ENCODE measurements at places on chromosomes 13 and 19.
A peak's percentile ranks its signal among the peaks of the same experiment; 100 is the strongest.

DNA sequence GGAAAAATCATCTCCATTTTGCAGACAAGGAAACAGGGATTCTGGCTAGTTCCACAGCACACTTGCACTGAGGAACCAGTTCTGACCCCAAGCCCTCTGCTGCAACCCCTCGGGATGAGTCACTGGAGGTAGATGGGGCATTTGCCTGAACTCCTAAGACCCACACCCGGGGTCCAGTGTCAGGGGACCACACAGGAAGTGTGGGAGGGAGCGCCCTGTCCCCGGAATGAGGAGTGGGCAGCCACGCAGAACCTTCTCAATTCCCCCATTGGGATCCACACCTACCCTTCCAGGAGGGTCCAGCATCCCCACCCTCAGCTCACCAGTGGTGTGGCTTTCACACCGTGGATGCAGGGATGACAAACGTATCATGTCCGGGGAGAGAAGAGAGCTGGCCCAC, 62.7 kb downstream of the TSHZ3 start:
- no peak for DNase-seq

DNA sequence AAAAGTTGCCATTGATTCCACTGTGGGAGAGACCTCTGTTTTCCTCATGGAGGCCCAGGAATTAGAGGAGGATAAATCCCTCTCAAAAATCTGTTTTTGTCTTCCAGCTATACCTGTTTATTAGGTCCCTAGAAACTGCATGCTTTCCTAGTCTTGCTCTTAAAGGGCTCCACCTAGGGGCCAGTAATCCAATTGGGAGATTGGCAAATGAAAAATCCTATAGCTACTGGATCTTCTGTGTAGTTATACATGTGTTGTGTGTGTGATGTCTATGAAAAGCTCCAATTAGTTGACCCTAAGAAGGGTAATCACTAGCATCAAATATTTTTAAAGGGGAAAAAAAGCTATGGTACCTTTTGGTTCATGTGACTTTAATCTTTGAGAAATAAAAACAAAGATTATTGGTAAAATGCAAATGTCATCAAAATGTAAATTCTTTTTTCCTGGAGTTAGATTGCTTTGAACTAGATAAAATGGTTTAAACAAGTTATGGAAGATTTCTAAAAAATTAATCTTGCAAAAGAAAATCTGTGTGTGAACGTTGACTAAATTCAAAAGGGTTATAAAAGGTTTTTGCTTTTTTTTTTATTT, 63.4 kb upstream of the C1QTNF9B start:
- no peak for DNase-seq

GRCh38 chr19:13153569-13154240, 3.5 kb downstream of the IER2 start:
- peak; percentile 34 for DNase-seq

DNA sequence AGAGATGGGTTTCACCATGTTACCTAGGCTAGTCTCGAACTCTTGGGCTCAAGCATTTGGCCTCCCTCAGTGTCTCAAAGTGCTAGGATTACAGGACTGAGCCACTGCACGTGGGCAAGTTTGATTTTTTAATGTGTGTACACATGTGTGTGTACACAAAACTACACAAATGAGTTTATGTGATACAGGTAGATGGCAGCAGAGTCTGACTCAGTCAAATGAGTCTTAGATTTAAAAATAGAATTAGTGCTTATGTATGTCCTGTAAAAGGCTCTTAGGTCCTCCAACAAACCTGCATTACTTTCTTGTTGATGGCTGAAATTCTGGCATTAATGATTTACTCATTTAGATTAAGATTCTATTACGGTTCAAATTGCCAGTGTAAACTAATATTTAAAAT, 293.7 kb downstream of the PCDH17 start:
- DNase-seq, result no peak

DNA sequence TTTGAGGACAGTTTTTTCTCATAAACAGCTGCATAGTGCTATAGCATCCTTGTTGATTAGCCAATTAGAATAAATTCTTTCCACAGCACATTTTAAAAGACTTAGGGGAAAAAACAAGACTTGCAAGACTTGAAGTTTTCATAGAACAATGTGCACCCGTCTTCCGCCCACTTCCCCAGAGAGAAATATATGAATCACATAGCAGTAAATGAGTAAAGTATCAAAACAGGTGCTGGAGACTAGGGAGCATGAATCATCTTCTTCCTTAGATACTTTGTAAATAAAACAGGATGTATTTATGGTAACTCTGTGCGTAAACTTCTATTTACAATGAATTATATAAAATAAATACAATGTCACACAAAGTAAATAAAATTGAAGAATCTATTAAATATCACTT, 75.1 kb downstream of the COL4A2 start:
- no peak for DNase-seq

DNA sequence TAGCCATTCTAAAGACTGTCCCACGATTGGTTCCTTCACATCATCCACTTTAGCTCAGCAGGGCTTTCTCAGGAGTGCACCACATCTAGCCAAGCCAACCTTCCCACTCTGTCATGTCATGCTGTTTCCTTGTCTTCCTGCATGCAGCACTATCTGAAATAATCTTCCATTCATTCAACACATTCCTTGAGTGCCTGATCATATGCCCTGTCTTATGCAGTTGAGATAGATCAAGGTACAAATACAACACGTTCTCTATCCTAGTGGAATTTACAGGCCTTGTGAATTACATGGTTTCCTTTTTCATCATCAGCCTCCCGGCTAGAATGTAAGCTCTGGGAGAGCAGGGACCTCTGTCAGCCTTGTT, 6.8 kb upstream of the MRPS31 start:
- no peak for DNase-seq

DNA sequence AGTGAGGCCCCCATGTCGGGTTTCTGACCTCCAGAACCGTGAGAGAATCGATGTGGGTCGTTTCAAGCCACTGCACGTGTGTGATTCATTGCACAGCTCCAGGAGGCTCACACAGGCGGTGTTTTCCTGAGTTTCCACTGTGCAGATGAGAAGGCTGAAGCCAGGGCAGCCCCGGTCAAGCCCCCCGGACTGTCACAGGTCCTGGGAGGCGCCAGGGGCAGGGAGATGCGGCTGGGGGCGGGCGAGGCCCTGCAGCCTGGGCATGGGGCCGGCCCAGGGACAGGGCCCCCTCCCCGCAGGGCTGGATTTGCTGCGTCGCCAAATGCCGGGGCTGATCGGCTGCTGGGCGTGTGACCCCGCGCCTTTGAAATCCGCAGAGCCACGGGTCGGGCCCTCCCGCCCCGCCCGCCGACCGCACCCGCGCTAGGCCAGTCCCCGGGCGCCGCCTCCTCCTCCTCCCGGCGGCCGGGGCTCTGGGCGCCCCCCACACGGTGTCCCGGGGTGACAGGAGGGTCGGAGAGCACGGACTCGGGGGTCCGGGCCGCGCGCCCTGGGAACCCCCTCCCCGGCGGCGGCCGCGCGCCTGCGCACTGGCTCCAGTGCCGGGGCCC, 9.9 kb upstream of the MKNK2 start:
- DNase-seq, result no peak

DNA sequence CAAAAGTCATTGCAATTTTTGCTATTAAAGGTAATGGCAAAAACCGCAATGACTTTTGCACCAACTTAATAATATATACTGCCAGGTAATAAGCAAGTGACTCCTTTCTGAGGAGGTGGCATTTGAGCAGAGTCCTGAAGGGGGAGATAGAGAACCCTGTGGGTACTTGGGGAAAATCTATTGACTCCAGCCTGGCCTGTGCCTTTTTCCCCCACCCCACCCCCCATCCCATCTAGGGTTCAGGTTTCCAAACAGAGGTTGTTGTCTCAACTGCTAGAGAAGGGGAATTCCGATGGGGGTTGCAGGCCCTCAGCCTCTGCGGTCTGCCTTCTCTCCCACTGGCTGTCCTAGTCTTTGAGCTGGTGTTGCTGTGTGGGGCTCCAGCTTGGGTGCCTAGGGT, 11.5 kb downstream of the S1PR2 start:
- DNase-seq, result no peak

GRCh38 chr13:84683448-84683847, 801.2 kb upstream of the SLITRK1 start:
- DNase-seq, result no peak

GRCh38 chr19:31597616-31598015, 248.4 kb upstream of the TSHZ3 start:
- DNase-seq, result no peak

GRCh38 chr13:110001670-110002275, 215.4 kb upstream of the IRS2 start:
- no peak for DNase-seq

DNA sequence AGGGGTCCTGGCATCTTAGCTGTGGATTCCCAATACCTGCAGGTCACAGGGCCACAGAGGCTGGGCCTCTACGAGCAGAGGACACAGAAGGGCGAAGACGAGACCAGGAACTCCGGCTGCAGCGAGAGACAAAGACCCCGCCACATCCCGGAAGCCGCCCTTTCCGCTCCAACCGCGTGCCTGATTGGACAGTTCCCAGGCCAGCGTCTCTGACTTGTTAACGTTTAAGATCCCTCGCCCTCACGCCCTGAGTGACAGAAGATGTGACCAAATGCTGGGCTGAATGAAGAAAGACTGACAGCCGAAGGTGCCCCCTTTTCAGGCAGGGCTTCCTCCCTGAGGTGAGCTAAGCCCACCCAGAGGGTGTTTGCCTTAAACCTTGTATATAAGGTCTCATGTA, at the start of gene ZNF98:
TSS of gene ZNF98 (minus strand) at position 136 of the 400 bp plus-strand sequence. CDS start at position 14, 122 bp downstream.
- no peak for DNase-seq

- no peak for DNase-seq
These were observed 104.5 kb downstream of the UGGT2 start for GRCh38 chr13:95948656-95949055.

GRCh38 chr13:99257291-99257690, 888 bp downstream of the GPR18 start:
- no peak for DNase-seq

DNA sequence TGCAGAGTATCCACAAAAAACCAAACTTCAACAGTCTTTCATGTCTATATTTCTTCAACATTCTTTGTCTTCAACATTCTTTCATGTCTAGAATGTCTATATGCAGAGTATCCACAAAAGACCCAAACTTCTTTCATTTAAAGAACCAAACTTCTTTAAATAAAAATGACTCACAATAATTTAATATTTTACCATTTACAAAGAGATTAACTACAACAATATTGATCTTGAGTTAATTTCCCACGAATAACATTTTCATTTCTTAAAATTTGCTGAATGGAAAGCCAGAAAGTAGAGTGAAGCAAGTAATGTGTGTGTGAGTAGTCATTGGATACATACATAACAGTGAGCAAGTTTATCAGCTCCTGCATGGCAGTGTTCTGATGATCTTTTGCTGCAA, 1069.7 kb downstream of the EFNB2 start:
- no peak for DNase-seq

- DNase-seq, result no peak
These were observed 93.2 kb upstream of the C1QTNF9B start for GRCh38 chr13:23990455-23990854.

DNA sequence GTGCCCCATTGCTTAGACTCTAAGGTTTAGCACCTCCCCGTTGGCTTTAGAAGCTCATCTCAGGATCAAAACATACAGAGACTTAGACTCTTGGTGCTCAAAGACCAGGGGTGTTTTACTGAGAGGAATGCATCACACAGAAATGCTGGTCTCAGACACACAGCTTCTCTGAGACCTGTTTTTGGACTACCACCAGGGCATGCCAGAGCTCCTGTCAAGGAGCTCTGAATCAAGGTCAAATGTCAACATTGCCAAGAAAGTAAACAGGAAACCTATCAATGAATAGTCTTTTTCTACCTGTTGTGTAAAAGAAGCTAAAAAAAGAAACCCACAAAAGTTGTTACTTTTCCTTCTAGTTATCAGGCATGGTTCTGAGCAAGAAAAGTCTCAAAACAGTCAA, 149.2 kb downstream of the COL4A1 start:
- DNase-seq, result no peak

DNA sequence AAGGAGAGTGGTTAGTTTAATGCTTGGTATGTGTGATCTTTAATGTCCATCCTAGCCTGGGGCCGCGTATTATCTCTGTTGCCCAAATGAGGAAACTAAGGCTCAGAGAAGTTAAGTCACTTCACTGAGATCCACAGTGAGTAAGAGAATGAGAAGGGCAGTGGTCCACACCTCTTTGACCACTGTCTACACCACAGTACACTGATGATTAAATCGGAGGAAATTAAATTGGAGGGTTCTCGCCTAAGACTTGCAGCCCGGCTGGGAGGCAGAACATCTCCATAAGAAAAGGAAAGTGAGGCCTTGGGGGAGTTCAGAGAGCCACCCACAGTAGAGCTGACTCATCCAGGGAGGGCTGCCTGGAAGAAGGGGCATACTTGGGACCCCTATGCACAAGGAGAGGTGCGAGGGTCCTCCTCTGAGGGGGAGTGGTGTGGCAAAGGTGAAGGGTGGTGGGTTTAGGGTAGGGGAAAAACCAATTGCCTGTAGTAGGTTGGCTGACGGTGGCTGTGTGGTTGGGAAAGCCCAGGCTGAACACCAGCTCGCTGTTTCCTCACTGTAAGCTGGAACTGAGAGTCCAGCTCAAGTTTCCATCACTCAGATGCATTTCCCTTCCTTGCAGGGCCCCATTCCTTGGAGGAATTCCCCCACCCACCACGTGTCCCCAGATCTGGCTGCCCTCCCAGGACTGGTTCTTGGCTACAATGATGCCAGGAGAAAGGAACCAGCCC, 15.0 kb upstream of the DHRS12 start:
- DNase-seq, result peak; percentile 36

GRCh38 chr13:94968757-94969086, 256.4 kb upstream of the SOX21 start:
- DNase-seq, result no peak

DNA sequence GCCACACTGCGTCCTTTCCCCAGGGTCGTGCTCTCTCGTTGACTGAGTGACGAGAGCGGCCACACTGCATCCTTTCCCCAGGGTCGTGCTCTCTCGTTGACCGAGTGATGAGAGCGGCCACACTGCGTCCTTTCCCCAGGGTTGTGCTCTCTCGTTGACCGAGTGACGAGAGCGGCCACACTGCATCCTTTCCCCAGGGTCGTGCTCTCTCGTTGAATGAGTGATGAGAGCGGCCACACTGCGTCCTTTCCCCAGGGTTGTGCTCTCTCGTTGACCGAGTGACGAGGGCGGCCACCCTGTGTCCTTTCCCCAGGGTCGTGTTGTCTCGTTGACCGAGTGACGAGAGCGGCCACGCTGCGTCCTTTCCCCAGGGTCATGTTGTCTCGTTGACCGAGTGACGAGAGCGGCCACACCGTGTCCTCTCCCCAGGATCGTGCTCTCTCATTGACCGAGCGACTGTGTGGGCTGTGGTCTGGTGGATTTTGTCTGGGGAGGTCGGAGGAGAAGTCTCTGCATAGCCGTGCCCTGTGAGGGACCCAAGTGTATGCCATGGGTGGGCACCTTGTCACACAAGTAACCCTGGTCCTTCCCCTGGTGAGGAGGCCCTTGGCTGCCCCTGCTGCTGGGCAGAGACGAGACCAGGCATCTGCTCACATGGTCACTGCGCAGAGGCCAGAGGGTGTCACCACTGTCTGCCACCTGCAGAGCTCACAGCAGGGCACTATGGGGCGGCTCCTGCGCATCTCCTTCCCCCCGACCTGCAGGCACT, 107.7 kb downstream of the KDM4B start:
- no peak for DNase-seq
